ENCODE measurements at places on chromosomes 2 and 18.

DNA sequence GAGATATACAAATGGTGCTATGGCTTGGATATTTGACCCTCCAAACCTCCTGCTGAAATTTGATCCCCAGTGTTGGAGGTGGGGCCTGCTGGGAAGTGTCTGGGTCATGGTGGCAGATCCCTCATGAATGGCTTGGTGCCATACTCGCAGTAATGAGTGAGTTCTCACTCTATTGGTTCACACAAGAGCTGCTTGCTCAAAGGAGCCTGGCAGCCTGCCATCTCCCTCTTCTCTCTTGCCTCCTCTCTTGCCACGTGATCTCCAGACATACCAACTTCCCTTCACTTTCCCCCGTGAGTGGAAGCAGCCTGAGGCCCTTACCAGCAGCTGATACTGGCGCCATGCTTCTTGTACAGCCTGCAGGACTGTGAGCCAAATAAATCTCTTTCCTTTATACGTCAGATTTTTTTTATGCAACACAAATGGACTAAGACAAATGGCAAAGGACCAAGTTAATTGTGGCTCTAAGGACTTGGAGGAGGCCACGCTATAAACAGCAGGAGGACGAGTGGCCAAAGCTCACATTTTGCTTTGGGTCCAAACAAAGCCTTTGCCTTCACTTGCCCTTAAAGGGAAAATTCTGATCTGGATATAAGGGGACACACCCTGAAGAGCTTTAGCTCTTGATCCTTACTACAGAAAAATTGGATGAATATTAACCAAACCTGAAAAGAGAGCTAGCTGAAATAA lies 214.7 kb downstream of the SS18 start:
- no peaks in the 10 kb centered on the region for H3K4me1 ChIP-seq
- H3K36me3 ChIP-seq = no peaks in the 10 kb centered on the region
- peaks cover 31% of the 10 kb centered on the region for H3K27me3 ChIP-seq
- DNase-seq = peak; percentile 11

DNA sequence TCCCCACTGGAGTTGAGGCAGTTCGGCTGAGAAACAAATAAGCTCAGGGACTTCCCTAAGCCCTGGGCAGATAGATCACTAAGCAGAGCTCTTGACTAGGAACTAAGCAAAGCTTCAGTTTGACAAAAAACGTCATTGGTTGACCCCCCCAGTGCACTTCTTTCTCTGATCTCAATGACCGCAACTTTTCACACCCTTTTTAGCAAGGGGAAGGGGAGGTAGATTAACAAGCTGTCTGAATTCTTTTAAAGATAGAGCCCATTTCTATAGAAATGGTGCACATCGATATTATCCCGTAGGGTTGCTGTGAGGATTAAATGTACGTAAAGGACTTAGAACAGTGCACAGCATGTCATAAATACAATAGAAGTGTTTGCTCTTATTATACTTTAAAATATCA lies 42.5 kb downstream of the PIEZO2 start:
- no peak overlapping the region for H3K27ac ChIP-seq
- H3K36me3 ChIP-seq = no peaks in the 10 kb centered on the region
- H3K4me1 ChIP-seq = no peaks in the 10 kb centered on the region
- DNase-seq = no peak
- no peaks in the 10 kb centered on the region for H3K27me3 ChIP-seq

DNA sequence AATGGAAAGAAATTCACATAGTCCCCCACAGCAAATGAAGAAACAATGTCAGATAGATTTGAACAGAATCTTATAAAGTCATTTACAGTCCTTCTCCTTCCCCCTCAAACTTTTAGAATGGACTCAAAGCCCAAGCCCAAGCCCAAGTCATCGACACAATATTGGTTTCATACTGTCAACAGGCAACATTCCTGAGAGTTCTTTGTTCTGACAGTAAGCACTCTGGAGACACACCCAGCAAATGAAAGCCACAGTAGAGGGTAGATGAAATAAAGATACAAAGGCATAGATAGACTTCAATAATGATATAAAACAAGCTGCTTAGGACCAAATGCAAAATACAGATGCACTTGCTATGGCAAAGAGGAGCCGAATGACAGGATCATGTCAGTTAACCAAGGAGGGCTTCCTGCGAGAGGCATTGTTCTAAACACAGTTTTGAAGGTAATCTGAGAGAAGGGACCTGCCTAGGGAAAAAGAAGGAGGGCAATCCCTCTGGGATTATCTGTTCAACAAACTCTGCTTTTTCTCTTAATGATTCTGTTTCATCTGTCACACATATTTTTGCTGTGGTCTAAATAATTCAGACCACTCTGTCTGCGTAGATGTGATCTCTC lies 97.1 kb upstream of the MAP4K3 start:
- H3K27ac ChIP-seq = peak overlapping the region; percentile 63
- no peaks in the 10 kb centered on the region for H3K36me3 ChIP-seq
- peaks cover 19% of the 10 kb centered on the region for H3K4me1 ChIP-seq
- DNase-seq = no peak
- no peak overlapping the region for H3K4me3 ChIP-seq

- no peak overlapping the region for H3K27ac ChIP-seq
- H3K4me1 ChIP-seq = no peaks in the 10 kb centered on the region
- H3K4me3 ChIP-seq = no peak overlapping the region
Observed at GRCh38 chr2:211591426-211591825, 947.2 kb downstream of the ERBB4 start.

DNA sequence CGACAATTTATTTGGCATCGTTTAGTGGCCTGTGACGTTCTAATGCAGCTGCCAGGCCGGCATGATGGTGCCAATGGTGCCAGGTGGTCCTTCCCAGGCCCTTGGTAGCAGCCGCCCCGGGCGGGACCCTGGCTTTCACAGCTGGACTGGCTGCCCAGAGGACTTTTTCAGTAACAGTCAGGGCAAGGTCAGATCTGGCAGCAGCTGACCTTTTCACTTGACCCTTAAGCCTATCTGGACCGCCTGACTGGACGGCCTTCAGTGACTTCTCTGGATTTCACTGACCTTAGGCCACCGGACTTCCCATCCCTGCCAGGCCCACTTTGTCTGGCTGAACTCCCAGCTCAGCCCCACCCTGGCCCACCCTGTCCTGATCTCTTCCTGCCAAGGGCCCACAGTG lies 15.9 kb downstream of the TRIB2 start:
- no peak overlapping the region for H3K27ac ChIP-seq
- H3K4me3 ChIP-seq = no peak overlapping the region
- peaks cover 7% of the 10 kb centered on the region for H3K4me1 ChIP-seq
- DNase-seq = no peak

DNA sequence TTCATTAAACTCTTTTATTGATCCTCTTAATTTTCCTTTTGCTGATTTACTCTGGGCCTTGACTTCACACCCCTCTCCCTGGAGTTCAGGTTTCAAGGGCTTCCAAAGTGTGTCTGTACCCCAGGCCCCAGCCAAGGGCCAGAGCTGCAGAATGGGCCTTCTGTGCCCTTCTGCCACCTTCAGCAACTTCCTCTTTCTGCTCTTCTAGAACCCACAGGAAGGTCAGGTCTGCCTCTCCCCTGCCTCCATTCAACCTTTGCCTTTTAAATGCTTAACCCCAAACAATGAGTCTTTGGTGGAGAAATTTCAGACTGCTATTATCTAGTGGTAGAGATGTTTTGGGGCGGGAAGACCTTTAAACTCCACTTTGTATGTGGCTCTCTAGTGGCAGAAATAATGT lies 63.1 kb downstream of the TSN start:
- no peak overlapping the region for H3K4me3 ChIP-seq
- H3K36me3 ChIP-seq = no peaks in the 10 kb centered on the region
- DNase-seq = no peak
- no peaks in the 10 kb centered on the region for H3K27me3 ChIP-seq
- no peaks in the 10 kb centered on the region for H3K4me1 ChIP-seq
- H3K27ac ChIP-seq = no peak overlapping the region

DNA sequence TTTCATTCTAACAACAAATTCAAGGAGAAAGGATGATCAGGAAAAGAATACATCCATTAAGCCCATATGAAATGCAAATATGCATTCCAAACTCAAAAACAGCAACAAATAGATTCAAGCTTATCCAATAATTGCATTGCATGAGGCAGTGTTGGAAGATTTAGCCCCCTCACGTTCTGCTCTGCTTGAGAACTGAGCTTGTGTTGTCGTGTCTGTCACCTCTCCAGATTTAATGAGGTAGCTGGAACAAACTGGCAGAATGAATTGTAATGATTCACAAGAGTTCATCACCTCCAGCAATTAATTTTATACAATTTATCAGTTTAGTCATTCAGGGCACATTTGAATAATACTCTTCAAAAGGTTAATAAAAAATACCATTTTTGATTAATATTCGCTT lies 54.8 kb downstream of the AP1S3 start:
- no peaks in the 10 kb centered on the region for H3K4me1 ChIP-seq
- H3K27ac ChIP-seq = no peak overlapping the region

GRCh38 chr2:221844212-221845020 lies 272.3 kb upstream of the EPHA4 start:
- no peak overlapping the region for H3K4me3 ChIP-seq
- H3K27ac ChIP-seq = no peak overlapping the region
- no peaks in the 10 kb centered on the region for H3K36me3 ChIP-seq
- peaks cover 10% of the 10 kb centered on the region for H3K4me1 ChIP-seq
- no peaks in the 10 kb centered on the region for H3K27me3 ChIP-seq

DNA sequence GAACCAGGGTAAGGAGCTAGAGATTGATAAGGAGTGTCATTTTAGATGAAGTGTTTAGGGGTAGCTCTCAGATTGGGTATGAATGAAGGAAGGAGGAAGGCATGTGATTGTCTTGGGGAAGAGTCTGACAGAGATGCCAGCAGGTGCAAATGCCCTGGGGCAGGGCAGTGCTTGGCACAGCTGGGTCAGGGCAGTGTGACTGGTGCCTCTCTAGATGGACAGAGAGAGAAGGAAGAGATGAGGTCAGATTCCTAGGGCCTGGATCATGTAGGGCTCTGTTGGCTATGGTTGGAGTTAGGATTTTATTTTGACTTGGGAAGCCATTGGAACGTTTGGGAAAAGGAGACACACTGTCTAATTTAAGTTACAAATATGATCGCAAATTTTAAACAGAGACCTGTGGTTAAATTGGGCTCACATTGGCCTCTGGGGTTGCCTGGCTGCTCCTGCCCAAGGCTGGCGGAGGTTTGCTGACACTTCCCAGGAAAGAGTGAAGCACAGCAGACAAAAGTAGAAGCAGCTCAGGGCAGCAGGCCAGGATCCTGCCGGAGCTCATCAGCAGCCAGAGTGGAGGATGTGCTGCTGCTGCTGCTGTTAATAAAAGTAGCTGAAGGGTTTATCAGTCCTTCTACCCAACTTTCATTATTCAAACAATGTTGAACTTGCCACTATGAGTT lies 32.7 kb upstream of the FHL2 start:
- H3K27me3 ChIP-seq = no peaks in the 10 kb centered on the region
- H3K27ac ChIP-seq = no peak overlapping the region
- peak; percentile 6 for DNase-seq
- H3K4me3 ChIP-seq = no peak overlapping the region
- H3K4me1 ChIP-seq = peaks cover 5% of the 10 kb centered on the region

DNA sequence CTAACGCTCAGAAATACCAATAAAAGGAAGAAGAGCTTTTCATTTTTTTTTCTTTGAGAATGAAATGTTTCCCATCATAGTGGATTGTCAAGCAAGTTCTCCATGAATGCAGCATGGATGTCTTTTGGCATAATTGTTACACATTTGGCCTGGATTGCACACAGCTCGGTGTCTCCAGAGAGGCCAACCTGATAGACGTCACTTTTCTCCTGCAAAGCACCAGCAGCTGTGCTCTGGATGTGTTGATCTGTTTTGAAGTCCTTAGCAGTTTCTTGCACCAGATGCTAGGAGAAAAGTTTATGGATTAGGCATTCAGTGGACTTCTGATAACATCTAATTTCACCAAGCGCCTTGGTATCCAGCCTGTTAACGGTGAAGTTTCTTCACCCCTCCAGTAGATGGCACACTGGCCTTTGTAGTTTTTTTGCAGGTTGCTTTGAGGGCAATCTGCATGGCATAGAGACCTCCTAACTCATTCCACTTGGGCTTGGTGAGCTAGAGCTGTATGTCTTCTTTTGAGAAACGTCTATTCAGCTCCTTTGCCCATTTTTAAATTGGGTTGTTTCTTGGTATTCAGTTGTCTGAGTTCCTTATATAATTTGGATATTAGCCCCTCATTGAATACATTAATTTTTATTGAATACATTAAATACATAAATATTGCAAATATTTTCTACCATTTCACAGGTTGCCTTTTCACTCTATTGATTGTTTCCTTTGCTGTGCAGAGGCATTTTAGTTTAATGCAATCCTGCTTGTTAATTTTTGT lies 59.7 kb downstream of the PTH2R start:
- peaks cover 21% of the 10 kb centered on the region for H3K27me3 ChIP-seq
- peak; percentile 68 for DNase-seq
- no peak overlapping the region for H3K27ac ChIP-seq
- H3K4me1 ChIP-seq = no peaks in the 10 kb centered on the region
- peaks cover 6% of the 10 kb centered on the region for H3K36me3 ChIP-seq
- no peak overlapping the region for H3K4me3 ChIP-seq

- no peaks in the 10 kb centered on the region for H3K27me3 ChIP-seq
- no peak for DNase-seq
- H3K27ac ChIP-seq = peak overlapping the region; percentile 79
Observed at GRCh38 chr18:39453356-39453755, 1887.8 kb upstream of the CELF4 start.

GRCh38 chr18:36665952-36666351 lies 162.8 kb downstream of the TPGS2 start:
- H3K36me3 ChIP-seq = peaks cover 5% of the 10 kb centered on the region
- H3K4me1 ChIP-seq = peaks cover 13% of the 10 kb centered on the region
- H3K4me3 ChIP-seq = no peak overlapping the region
- H3K27ac ChIP-seq = no peak overlapping the region
- H3K27me3 ChIP-seq = no peaks in the 10 kb centered on the region

DNA sequence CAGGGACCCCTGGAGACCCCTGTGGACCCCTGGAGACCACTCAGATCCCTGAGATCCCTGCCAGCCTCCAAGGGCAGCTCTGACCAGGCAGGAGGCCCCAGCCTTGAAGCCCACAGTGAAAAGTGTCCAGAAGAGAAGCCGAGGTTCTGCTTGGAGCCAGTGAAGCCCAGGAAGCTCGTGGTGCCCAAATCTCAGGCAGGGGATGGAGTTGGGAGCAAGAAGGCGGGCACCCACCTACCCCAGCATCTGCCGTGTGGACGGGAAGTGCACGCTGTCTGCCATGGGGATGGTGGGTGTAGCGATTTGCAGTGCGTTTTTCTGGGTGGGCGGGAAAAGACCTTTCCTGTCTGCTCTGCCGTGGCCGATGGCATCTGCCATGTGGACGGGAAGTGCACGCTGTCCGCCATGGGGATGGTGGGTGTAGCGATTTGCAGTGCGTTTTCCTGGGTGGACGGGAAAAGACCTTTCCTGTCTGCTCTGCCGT lies 120.6 kb upstream of the CTDP1 start:
- no peak overlapping the region for H3K4me3 ChIP-seq
- H3K4me1 ChIP-seq = no peaks in the 10 kb centered on the region
- no peaks in the 10 kb centered on the region for H3K36me3 ChIP-seq

- no peaks in the 10 kb centered on the region for H3K36me3 ChIP-seq
- DNase-seq = no peak
- no peak overlapping the region for H3K4me3 ChIP-seq
- H3K27me3 ChIP-seq = no peaks in the 10 kb centered on the region
- no peak overlapping the region for H3K27ac ChIP-seq
Observed at GRCh38 chr2:170579511-170579910, 135.6 kb upstream of the SP5 start.

- H3K27ac ChIP-seq = no peak overlapping the region
- no peak for DNase-seq
- peaks cover 11% of the 10 kb centered on the region for H3K27me3 ChIP-seq
- no peak overlapping the region for H3K4me3 ChIP-seq
- H3K36me3 ChIP-seq = no peaks in the 10 kb centered on the region
Observed at GRCh38 chr2:141941210-141941714, 189.6 kb downstream of the LRP1B start.

All from MCF 10A (cell line).